ENCODE measurements at places on chromosomes 1 and 21.

DNA sequence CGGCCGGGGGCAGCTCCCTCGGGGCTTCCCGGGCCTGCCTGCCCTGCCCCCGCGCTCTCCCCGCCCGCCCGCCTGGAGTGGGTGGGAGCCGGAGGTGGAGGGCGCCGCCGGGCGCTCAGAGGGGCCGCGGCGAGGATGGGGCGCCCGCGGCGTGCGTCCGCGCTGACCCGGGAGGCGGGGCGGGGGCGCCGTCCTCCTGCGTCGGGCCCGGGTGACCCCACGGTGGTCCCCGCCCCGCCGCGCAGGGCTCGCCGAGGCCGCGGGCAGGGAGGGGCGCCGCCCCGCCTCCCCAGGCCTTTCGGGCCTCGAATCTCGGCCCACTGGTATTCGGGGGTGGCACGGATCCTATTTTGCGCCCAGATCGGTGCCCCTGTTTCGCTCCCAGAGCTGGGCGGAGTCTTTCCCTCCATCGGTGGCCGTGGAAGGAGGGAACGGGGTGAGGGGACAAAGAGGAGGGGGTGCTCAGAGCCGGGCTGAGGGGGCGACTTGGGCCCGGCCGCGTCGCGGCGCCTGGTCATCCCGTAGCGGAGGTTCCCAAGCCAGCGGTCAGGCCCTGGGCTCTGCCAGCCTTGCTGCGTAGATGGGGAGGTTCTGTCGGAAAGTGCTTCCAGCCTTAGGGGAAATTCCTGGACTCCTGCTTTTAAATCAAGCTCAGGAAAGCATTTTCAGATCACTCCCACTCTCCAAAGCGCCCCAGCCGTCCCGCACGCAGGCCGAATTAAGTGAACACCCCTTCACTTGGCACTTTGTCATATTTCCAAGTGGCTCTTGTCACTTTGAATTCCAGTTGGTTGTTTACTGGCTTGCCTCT lies 545 bp downstream of the PATJ start:
- peak; percentile 27 for DNase-seq

DNA sequence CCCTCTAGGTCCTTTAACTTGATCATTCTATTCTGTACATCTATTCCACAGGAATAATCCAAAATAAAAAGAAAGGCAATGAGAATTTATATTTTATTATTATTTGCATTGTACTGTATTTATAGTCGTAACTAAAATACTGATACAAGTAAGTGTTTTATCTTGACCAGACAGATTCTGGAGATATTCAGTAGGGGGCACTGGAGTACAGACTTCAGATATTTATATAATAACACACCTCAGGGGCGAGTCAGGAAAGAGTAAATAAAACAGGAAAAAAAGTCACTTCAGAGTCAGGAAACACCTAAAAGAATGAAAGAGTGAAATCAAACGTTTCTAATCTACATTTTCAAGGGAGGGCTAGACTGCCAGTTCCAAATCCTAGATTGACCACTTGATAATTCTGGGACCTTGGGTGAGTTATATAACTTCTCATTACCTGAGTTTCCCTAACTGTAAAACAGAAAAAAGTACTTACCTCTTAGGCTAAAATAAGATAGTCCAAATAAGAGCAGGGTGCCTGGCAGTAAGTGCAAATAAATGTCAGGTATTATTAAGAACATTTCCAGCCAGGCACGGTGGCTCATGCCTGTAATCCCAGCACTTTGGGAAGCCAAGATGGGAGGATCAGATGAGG lies 31.1 kb upstream of the MTF1 start:
- peak; percentile 40 for DNase-seq

DNA sequence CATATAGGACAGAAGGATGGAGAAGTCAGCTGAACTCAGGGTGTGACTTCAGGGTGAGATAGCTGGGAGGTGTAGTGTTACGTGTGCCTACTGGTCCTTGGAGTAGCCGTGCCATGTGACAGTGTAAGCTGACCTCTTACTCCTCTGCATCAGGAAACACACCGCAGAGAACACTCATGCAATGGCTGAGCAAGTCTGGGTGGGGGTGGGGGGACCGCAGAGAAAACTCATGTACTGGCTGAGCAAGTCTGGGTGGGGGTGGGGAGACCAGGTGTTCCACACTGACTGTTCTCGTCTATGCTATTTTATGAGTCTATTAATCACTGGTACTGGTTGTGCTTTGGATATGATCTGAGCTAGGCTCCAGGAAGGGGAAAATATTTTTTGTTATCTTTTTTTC lies 233.1 kb downstream of the PAPPA2 start:
- DNase-seq = peak; percentile 74

GRCh38 chr1:69755647-69756046 lies 187.9 kb downstream of the LRRC7 start:
- DNase-seq = no peak

GRCh38 chr1:58597996-58598395 lies 20.9 kb upstream of the TACSTD2 start:
- no peak for DNase-seq

GRCh38 chr1:2356911-2357845 lies 34.2 kb downstream of the MORN1 start:
- DNase-seq = no peak

DNA sequence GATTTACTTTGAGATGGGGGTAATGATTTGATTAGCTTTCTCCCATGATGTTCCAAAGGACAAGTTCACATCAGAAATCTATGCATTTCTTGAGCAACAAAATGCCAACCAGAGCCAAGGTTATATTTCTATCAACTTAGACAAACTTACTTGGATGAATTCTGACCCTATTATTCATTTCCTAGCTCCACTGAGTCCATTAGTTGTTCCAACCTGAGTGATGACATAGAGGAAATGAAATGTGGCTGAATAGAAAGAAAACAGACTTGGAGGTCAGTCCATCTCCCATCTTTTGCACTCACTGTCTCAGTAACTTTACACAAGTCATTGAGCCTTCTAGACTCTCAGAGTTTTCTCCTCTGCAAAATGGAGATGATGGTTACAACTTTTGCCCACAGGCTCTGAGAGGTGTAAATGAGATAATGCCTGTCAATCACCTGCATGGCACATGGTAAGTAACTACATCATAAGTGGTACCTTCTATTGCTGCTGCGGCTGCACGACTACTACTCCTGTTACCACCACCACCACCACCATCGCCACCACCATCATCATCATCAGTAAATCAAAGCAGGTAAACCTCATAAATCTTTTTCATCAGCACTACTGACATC lies 98.2 kb downstream of the PTPN14 start:
- peak; percentile 81 for DNase-seq

- DNase-seq = peak; percentile 13
These were observed 7.7 kb downstream of the C1orf226 start for GRCh38 chr1:162389021-162389818.

- DNase-seq = no peak
These were observed 47.9 kb downstream of the ASH1L start for GRCh38 chr1:155514582-155515187.

GRCh38 chr1:160429702-160430535 lies 29.6 kb downstream of the VANGL2 start:
- no peak for DNase-seq

GRCh38 chr1:21175324-21175669 lies 1.4 kb downstream of the EIF4G3 start:
- no peak for DNase-seq

DNA sequence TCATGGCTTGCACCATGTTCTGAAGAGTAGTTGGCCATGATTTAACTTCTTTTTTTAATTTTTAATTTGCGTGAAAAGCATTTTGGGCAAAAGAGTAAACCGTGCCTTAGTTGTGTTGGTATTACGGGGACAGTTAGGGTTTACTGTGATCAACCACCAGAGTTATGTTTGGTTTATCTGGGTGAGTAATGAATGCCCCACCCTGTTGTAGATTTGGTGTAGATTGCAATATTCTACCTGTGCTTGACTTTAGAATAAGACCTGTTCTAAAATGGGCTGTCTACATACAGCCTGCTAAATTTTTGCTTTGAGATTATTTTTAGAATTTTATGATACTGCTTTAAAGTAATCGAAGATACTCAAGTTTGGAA lies 1.4 kb downstream of the USP25 start:
- no peak for DNase-seq

DNA sequence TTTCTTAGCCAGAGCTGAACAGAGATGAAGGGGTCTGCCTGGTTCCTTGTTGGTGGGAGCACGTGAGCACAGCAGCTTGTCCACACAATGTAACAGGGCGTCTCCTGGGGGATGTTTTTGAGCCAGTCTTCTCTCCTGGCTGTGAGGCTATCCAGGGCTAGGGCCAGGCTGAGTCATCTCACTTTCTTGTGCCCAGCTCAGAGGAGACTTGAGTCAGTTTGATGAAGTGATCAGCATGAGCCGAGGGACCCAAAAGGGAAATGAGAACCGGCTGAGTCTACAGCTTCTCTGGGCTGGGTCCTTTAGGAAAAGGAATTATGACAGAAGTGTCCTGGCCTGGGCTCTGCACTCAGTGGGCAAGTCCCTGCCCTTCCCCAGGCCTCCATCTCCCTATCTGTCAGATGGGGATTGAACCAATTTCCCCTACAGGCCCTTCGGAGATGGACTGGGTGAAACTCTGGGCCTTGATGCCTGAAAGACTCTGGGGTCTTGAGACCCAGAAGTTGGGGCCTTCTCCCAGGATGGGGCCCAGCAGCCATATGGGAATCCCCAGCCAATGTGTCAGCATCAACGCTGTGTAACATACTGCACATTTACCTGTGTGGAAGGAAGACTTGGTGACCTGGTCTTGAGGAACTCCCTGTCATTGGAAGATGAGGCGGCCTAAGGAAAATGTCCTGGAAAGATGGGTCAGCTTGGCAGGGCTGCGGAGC lies 36.6 kb downstream of the DMRTB1 start:
- no peak for DNase-seq

DNA sequence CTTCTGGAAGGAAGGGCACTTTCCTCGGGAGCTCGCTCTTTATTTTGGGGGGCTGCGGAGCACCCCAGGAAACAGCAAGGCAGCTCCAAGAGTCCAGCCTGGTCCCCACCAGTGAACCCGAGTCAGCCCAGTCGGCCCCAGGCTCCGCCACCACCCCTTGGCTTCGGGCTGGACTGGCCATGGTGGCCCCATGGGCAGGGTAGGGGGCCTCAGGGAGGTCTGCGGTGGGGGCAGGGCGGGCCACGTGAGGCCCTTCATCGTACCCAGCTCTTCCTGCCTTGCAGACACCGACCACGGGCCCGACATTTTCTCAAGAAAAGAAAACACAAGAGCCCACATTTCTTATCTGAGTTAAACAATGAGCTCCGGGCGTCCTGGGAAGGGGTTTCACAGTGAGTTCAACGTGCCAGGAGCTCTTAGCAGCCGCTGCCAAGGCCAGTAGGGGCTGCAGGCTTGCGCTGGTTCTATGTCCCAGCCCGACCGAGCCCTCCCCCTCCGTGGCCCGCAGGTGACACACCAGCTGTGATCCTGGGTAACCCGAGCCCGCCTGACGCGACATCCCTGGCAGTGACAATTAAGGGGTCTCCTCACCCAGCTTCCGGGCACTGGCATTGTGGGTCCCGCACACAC lies 66.2 kb downstream of the PRDM16 start:
- DNase-seq = no peak

DNA sequence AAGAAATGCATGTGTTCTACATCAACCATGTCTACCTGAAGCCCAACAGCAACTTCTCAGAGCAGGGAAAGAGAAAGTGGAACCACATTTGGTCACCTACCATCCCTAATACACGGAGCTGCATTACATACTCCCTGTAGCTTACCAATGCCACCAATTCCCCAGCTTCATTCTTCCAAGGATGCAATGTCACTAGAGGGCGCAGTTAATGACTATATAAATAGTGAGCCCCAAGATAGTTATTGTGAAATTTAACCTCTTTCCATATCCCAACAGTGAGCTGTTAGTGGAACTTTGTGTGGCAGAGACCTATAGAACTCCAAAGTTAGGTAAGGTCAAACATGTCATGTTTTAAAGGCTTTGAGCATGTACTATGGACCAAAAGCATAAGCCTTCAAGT lies 618.3 kb downstream of the SMYD3 start:
- peak; percentile 48 for DNase-seq

DNA sequence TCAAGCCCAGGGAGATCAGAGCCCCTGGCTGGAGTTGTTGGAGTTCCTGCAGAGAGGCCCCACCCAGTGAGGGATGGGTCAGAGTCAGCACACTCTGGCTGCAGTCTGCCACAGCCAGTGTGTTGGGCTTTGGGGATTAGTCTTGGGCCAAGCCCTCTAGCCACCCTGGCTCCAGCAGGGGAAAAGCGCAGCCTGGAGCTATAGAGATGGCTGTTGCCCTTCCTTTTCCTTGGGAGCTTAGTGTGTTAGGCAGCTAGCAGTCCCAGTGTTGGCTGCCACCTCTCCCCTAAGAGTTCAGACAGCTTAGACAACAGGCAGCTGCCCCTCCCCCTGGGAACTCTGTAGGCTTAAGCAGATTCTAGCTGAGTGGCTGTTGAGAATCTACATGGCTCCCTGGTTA lies 45.1 kb downstream of the DPT start:
- no peak for DNase-seq

GRCh38 chr1:65719391-65719790 lies 73.3 kb upstream of the PDE4B start:
- no peak for DNase-seq

DNA sequence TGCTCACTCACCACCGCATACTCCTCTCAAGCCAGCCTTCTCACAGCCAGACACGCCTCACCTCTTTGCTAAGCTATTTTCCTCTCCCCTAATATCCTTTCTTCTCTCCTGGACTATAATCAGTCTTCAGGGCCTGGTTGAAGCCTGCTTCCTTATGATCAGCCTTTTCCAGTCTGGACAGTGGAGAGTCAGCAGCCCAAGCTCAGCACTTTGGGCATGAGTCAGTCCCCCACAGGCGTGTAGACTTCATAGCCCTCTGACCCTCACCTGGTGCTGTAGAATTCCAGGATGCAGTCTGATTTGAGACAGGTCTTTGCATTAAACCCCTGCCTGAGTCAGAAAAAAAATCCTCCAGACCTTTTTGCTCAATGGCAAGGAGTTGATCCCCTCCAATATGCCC lies 2.5 kb downstream of the HPCAL4 start:
- no peak for DNase-seq

GRCh38 chr1:22039594-22040285 lies 12.8 kb upstream of the CDC42 start:
- peak; percentile 49 for DNase-seq

GRCh38 chr1:166884040-166884642 lies 8.1 kb upstream of the TADA1 start:
- peak; percentile 25 for DNase-seq

DNA sequence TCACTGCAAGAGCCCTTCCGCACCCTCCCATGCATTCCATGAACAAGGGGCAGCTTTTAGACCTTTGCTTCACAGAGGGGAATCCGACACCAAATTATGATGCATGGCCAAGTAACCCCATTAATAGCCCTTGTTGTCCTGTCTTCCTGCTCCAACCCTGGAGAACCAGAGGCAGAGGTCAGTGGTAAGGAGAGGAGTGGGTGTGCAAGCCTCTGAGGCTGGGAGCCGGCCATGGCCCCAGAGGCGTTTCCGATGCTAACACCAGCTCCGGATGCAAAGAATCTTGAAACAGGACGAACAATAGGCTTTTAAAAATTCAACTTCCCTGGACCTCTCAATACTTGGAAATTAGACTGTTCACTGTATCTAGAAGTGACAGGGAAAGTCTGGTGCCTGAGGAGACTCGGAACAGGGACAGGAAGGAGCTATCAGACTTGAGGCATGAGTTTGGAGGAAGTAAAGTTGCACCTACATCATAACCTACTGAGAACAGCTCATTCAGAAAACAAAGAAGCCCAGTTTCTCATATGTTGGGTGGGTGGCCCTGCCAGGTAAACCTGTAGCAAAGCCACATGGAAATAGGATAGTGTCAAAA lies 101.2 kb upstream of the ERG start:
- DNase-seq = no peak

All from fibroblast of upper back skin (primary cell).